ENCODE measurements at places on chromosomes 11 and 22. TPM values are rescaled to one million over a fixed set of nuclear protein-coding genes. Genes with fewer than 3 reads are reported as not detected.

MMP8 gene
- total RNA-seq: not detected

CHRNA10 gene
- 0.41 TPM for total RNA-seq

RDX gene
- 86.0 TPM for total RNA-seq

SPDYC gene
- not detected for total RNA-seq

GNG3 gene
- 20.0 TPM for total RNA-seq

AIFM3 gene
- 4.5 TPM for total RNA-seq

SCGB1D2 gene
- total RNA-seq: not detected

LRRC74B gene
- total RNA-seq: under 0.01 TPM

POLR2F gene
- total RNA-seq: 26.9 TPM

AP5B1 gene
- 4.1 TPM for total RNA-seq

TMEM45B gene
- total RNA-seq: 0.41 TPM

PHOX2A gene
- not detected for total RNA-seq

ARHGEF17 gene
- 16.3 TPM for total RNA-seq

WNT7B gene
- total RNA-seq: 1.2 TPM

TMEM132A gene
- total RNA-seq: 131 TPM

CLMP gene
- total RNA-seq: 50.5 TPM

APOL6 gene
- 0.82 TPM for total RNA-seq

DSCAML1 gene
- 6.1 TPM for total RNA-seq

POTEH gene
- total RNA-seq: not detected

PDE2A gene
- total RNA-seq: 63.2 TPM

CCDC188 gene
- total RNA-seq: 0.82 TPM

ELFN2 gene
- total RNA-seq: 7.7 TPM

TIGD3 gene
- 5.3 TPM for total RNA-seq

CYB5R2 gene
- total RNA-seq: 2.0 TPM

CDC42BPG gene
- total RNA-seq: under 0.01 TPM

SERPING1 gene
- total RNA-seq: 7.3 TPM

OR51I1 gene
- total RNA-seq: not detected

FAM180B gene
- not detected for total RNA-seq

PIWIL4 gene
- 7.7 TPM for total RNA-seq

DCHS1 gene
- total RNA-seq: 38.3 TPM

RHOD gene
- 0.82 TPM for total RNA-seq

KCNE3 gene
- total RNA-seq: 1.2 TPM

SLC6A5 gene
- total RNA-seq: not detected

TRIM49D1 gene
- not detected for total RNA-seq

HEPN1 gene
- total RNA-seq: not detected

NAALAD2 gene
- total RNA-seq: 6.9 TPM

CD3D gene
- total RNA-seq: not detected

OR4D5 gene
- under 0.01 TPM for total RNA-seq

TTLL8 gene
- total RNA-seq: not detected

EMID1 gene
- total RNA-seq: 33.8 TPM

OR52I1 gene
- total RNA-seq: not detected

SNX32 gene
- total RNA-seq: 6.1 TPM

ANKK1 gene
- total RNA-seq: not detected

MICAL2 gene
- total RNA-seq: 14.3 TPM
